Heart right ventricle (tissue), 16 donors: ENCODE measurements at places on chromosomes 6 and 20.

- DNase-seq: no peak
Measured at GRCh38 chr6:170475118-170475517, 78.0 kb downstream of the PSMB1 start.

- DNase-seq: no peak
Measured at GRCh38 chr20:3494218-3494617, 23.4 kb downstream of the ATRN start.

GRCh38 chr6:45365036-45365435, 12.7 kb downstream of the SUPT3H start:
- no peak for DNase-seq

DNA sequence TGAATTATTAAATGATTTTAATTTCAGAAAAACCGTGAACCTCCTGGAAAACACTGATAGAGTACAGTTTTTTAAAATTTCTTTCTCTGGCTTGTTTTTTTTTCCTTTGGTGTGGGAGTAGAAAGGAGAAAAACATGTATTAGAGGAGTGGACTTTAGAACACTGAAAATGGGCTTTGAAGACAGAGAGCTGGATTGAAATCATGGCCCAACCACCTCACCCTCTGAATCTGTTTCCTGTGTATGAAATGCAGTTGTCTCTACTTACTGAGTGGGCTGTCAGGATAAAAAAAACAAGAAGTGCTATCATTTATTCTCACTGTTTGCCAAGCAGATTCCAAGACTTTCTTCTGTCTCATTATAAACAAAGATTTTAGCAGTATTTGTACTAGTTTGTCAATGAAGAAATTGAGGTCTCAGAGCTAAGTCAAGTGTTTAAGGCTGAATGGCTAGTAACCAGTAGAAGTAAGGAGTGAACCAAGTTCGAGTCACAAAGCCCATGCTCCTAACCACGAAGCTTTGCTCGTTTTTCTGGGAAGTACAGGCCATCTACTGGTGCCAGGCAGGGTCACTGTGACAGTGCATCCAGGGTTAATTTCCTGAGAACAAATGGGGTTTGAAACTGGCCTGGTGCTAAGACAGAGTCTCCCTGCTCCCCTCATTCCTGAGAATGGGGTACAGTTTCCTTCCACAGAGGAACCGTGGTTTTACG, 256.4 kb downstream of the TMEM242 start:
- no peak for DNase-seq

DNA sequence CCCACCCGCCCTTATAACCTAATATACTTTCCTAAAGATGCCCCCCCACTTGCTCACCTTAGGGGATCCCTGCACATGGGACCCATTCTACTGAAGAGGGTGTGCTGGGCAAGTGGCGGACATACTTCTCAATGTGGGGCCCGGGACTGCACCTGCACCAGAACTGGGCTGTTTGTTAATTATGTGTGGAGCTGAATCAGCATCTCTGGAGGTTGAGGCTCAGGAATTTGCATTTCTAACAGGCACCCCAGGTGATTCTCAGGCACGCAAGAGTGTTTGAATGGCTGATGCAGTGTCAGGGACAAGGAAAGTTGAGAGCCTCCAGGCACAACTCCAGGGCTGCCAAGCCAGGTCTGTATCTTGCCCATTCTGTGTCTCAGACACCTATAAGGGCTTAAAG, 8.9 kb upstream of the PTPRT start:
- no peak for DNase-seq

GRCh38 chr6:32868257-32868788, 14.3 kb downstream of the PSMB9 start:
- peak; percentile 81 for DNase-seq

GRCh38 chr20:62347151-62347404, 20.0 kb downstream of the LAMA5 start:
- DNase-seq: no peak

- no peak for DNase-seq
Measured at GRCh38 chr20:43571310-43571709, 12.5 kb downstream of the SGK2 start.

DNA sequence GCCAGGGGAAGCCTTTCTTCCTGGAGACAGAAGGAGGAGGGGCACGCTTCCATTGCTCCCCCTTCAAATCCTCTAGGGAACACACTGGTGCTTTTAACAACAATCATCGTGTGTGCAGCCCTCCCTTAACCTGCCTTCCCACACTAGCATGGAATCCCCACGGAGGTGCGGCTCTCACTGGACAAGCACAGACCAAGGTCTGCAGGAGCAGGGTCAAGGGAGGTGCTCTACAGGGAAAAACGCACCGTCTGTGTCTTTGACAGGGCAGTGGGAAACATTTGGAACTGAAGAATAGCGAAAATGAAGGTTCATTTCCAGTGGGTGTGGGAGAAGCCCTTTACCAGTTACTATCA, 527.1 kb downstream of the QKI start:
- peak; percentile 32 for DNase-seq
